ENCODE measurements at places on chromosomes 11 and 22.

DNA sequence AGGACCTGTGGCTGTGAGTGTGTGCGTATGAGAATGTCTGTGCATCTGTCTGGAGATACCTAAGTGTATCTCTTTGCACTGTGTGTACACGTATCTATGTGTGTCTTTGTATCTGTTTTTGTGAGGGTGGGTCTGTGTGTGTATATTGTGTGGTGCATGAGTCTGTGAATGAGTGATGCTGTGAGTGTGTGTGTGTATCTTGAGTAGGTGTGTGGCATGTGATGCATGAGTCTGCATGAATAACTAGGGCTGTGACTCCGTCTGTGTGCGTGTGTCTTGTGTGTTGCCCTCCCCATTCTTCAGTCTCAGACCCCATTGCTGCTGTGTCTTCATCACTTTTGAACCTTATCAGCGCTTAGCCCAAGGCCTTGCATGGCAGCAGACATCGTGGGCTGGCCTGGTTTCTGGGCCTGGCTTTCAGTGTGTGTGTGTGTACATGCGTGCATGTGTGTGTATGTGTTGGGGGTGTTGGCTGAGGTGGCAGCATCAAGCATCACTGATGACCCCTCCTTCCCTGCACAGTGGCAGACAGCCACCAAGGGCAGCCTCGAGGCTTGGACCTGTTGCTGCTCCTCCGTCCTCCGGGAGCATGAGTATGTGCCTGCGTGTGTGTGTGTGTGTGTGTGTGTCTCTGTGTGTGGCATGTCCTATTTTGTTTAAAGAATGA is 1.4 kb downstream of the SGSM1 start:
- DNase-seq, result no peak

DNA sequence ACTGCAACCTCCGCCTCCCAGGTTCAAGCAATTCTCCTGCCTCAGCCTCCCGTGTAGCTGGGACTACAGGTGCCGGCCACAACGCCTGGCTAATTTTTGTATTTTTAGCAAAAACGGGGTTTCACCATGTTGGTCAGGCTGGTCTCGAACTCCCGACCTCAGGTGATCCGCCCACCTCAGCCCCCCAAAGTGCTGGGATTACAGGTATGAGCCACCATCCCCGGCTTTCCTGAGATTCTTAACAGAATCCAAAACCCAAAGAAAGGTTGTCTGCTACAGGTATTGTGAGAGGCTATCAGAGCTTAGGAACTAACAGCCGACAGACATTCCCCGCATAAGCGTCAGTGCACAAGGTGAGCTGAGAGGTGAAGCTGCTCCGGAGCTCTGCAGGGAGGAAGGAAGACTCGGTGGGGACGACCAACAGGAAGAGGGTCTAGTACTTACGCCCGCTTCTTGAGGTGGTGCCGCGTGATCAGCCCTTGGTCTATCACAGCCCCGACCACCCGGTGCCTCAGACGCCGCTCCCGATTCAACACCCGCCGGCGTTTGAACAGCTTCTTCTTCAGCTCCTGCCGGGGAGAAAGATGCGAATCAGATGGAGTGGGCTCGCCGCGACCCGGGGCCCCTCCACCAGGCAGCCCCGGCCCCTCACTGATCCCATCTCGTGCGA is 470 bp downstream of the C11orf98 start:
- peak; percentile 76 for DNase-seq

- no peak for DNase-seq
Measured at GRCh38 chr22:50657925-50658324, 14.7 kb upstream of the SHANK3 start.

DNA sequence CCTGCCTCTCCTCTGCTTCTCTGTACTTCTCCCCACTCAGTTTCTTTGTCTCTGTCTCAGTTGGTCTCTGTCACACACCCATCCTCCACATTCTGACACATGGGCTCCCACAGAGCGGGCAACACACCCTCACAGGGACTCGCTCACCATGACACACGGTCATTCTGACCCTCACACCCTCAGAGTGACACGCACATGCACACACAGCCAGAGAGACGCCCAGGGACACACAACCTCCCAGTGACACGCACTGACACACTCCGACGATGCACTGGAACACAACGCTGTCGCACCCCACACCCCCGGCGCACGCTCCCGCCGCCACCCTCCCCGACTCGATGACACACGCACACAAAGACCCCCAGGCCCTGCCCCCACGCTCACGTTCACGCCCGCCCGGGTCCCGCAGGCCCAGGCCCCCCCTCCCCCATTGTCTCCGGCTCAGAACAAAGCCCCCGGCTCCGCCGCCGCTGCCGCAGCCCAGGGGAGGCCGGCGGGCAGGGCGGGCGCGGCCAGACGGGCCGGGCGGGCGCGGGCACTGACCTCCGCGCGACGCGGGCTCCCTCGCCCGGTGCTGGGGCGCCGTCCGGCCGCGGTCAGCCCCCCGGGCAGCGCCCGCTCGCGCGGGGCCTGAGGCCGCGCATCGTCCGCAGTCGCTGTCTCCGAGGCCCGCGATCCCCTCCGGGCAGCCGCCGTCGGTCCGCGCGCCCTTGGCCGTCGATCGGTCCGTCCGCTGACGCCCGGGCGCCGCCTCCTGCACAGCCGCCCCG is 404 bp downstream of the DCHS1 start:
- no peak for DNase-seq

GRCh38 chr11:47443028-47443700 is 5.8 kb downstream of the RAPSN start:
- DNase-seq, result no peak

- no peak for DNase-seq
Measured at GRCh38 chr11:16862726-16863125, 124.3 kb downstream of the C11orf58 start.

DNA sequence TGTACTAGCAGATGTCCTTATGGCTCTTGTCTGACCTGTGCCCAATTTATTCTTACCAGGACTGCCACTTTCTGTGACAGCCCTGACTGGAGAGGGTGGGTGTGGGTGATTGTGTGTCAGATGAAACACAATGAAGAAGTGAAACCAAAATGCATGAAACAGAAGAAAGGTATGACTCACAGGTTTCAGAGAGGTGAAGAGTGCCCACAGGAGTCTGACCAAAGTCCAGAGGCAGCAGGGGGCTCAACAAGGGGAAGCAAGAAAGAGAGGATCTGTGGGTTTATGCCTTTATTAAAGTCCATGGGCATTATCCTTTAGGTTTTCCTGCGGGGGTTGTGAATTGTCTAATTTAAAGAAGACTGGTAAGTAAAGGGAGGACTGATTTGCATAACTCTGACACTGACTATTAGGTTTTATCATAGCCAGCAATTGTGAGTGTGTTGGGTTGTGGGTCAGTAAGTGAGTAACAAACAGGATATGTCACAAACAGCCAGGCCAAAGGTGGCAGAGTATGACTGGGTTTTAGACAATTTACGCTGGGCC is 3.9 kb upstream of the OR4C6 start:
- DNase-seq, result no peak

GRCh38 chr11:105690467-105690866 is 80.6 kb downstream of the GRIA4 start:
- no peak for DNase-seq

- no peak for DNase-seq
Measured at GRCh38 chr22:30375312-30375849, 11.8 kb downstream of the RNF215 start.

DNA sequence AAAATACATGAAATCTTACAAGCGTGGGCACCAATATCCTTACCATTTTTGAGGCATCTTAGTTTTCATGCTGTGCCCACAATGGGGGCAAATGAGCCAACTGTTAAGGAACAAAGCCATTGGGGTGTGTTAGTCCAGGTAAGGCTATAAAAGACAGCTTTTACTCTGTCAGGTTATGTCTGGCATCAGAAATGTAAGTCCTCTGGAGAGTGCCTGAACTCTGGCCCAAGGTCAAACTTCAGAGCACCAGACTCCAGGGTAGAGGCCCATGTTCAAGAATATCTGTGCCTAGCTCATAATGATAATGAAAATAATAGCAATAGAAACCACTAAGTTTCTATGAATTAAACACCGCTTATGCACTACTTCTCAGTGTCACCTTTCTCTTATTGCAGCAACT is 105.5 kb downstream of the CSNK2A3 start:
- no peak for DNase-seq

DNA sequence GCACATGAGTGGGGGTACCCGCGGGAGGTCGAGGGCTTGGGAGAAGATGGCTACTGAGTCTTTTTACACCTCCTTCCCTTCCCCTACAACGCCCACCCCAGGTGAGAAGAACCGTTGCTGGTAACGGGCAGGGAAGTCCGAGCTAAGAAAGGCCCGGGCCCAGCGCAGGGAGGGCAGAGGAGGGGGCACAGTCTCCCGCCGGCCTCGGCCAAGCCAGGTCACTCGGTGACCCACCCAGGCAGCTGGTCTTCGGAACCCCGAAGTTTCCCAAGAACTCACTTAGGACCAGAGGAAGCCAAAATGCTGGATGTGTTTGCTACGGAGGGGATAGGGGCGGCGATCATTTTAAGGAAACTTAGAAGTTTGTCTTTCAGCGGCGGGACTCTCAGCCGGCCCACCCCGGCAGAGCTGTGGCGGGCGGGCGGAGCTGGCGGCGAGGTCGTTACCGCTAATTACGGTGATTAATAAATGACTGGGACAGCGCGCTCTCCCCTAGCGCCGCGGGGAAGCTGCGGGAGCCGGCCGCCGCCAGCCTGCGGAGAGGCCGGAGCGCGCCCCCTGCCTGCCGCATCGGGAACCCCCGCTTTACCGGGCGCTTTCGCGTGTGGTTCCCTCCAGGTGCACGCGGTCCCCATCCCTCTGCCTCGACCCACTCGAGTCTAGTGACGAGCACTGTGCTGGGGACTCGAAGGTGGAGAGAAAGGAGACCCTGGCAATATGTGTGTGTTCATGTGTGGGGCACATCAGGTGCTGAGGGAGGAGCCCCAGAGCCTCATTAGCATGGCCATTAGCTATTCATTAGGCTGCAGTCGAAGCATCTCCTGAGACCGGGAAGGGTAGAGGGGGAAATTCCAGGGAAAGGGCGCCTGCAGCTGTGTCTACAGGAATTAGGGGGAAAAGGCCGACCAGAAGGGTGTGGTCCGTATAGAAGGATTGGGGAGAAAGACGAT is 945 bp downstream of the ROBO3 start:
- peak; percentile 60 for DNase-seq

DNA sequence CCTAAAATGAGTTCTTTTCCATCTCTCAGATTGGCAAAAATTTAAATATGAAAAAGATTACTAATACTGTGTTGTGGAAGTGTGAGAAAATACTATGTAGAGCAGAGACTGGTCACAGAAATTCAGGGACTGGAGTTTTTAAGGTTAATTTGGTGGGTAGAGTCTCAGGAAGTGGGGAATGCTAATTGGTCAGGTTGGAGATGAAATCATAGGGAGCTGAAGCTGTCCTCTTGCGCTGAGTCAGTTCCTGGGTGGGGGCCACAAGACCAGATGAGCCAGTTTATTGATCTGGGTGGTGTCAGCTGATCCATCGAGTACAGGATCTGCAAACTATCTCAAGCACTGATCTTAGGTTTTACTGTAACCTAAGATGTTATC is 29.4 kb upstream of the TMEM86A start:
- no peak for DNase-seq

- DNase-seq, result no peak
Measured at GRCh38 chr11:107151158-107151557, 132.9 kb upstream of the GUCY1A2 start.

- no peak for DNase-seq
Measured at GRCh38 chr11:102184269-102184987, 74.2 kb downstream of the YAP1 start.

- DNase-seq, result no peak
Measured at GRCh38 chr11:986270-986951, 50.1 kb downstream of the MUC6 start.

DNA sequence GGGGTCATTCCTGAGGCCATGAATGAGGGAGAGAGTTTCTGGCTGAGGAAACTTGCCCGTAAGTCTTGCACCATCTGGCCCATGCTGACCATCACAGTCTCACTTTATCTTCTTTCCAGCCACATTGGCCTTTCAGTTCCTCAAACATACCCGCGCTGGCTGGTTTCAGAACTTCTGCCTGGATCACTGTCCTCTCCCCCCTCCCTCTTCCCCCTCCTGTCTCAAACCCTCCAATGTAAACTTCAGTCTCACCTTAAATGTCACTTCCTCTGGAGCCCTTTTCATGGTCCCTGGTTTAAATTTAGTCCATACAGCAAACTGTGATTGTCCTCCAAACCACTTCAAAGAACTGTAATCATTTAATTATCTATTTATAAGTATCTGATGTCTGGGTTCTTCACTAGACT is 3.7 kb upstream of the TMEM109 start:
- DNase-seq, result no peak

DNA sequence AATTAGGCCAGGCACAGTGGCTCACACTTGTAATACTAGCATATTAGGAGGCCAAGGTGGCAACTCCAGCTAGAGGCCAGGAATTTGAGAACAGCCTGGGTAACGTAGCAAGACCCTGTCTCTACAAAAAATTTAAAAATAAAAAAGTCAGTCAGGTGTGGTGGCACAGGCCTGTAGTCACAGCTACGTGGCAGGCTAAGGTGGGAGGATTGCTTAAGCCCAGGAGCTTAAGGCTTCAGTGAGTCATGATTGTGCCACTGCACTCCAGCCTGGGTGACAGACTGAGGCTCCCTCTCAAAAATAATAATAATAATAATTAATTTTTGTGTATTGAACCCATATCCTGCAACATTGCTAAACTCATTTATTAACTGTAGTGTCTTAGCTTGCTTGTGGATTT is 15.3 kb upstream of the TRIM29 start:
- DNase-seq, result no peak

DNA sequence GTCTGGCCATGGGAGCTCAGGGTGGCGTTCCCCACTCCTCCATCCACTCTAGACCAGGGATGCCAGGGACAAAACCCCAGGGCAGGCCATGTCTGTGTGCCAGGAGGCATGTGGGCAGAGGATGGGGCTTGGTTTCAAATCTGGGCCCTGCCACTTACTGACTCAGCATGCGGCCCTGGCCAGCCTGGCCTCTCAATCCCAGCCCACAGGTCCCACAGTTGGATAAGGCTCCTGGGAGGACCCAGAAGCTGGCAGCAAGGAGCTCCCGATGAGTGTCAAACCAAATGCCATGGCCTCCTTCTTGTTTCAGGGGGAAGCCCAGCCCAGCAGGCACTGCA is 1290.4 kb downstream of the BRD1 start:
- DNase-seq, result no peak

- DNase-seq, result no peak
Measured at GRCh38 chr11:32939046-32939445, 46.4 kb downstream of the QSER1 start.

DNA sequence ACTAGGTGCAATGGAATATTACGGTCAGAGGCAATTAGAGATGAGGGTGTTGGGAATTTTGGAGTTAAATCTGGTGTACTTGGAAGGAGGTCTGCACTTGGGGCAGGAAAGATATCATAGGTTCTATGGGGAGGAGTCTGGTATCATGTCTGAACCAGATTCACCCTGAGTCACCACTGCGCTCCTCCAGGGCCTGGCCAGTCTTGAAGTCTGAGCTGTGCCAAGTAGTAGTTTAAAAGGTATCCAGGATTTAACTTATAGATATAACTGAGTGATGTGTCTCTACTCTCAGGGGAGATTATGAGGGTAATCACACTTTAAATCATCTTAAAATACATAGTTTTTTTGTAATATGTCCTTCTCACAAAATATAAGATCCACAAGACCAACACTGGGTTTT is 6.6 kb downstream of the CNGA4 start:
- no peak for DNase-seq

- no peak for DNase-seq
Measured at GRCh38 chr11:61024938-61025820, 53.7 kb downstream of the CD6 start.
